ENCODE measurements at places on chromosomes 11 and 22.

DNA sequence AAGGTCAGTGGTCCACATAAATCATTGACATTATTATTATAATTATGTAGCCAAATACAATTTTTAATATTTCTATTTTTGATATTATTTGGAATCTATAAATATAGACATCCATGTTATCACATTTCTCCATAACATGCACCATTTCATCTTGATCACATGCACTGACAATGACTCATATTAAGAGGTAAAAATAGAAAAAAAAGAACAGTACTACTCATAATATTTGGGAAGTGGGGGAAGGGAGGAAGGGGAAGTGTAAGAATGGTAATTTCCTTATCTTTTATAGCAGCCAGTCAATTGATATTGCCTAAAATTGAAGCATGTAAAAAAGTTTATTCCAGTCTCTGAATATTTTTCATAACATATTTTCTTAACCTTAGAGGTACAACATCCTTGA lies 72.3 kb downstream of the ADM start:
- no peak for DNase-seq

DNA sequence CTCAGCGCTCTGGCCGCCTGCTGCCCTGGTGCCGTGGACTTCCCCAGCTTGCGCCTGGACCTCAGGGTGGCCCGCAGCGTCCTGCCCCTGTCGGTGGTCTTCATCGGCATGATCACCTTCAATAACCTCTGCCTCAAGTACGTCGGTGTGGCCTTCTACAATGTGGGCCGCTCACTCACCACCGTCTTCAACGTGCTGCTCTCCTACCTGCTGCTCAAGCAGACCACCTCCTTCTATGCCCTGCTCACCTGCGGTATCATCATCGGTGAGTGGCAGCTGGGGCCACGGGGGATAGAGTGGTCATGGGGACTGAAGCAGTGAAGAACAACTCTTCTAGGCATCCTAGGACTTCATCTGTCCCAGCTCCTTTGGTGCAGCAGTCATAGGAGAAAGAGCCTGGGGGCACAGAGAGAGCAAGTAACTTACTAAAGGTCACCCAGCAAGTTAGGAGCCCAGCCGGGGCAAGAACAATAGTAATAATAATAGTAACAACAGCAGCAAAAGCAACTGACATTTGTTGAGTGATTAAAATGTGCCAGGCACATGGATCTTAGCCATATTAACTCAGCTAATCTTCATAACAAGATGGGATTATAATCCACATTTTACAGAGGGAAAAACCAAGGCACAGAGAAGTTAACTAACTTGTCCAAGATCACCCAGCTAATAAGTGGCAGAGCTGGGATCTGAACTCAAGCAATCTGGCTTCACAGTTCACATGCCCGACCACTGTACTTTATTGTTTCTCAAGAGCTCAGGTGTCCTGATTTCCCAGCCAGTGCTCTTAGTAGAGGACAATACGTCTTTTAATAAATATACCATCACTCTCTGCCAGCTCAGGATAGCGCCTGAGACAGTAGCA lies 1.4 kb downstream of the SLC35C1 start:
- DNase-seq = no peak

DNA sequence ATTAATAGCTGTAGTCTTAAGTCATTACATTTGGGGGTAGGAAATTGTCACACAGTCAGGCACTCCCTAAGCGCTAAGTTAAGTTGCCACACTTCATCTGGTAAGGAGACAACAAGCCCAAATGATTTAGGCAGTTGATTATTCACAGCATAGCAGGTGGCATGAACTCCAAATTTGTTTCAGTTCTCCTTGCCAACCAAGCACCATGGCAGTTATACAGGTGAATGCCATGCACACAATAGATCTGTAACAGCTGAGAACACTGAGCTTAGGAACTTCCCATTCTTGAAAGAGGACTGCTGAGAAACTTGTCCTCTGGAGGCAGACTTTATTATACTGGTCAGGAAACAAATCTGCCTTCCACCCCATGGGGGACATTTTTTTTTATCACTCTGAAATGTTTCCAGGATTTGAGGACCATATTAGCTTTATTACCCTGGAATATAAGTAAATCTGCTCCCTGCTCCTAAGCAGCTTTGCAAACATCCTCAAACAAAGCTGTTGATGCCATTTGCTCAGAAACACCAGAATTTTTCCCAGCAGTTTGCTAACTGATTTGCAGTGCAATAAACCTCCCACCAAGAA lies 5.1 kb upstream of the INTS4 start:
- no peak for DNase-seq

DNA sequence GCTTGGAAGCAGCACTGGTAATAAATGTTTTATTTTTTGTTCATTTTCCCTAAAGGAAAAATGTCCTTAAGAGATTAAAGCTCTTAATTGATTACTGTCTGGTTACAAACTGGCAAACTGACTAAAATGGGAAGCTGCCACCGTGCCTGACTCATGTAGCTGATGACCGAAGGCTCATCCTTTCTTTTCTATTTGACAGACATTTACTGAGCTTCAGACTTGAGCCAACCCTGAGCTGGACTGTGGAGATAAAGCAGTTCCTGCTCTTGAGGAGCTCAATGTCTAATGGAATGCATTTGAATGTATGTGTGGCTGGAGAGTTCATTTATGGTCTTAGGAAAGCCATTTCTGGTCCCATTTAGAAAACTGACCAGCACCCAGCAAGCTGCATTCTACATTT lies 91.3 kb downstream of the RNF169 start:
- DNase-seq = no peak

DNA sequence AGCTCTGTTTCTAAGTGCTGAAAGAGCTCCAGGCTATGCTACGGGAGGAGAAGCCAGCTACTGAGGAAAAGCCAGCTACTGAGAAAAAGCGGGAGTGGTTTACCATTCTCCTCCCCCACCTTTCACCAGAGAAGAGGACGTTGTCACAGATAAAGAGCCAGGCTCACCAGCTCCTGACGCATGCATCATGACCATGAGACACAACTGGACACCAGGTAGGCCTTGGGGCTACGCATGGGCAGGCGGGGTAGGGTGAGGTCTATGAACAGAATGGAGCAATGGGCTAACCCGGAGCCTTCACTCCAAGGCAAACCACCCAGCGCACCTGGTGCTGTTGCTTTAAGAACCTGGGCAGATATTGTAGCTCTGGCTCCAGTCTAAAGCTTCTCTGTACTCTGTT lies 1.1 kb downstream of the IL18BP start:
- no peak for DNase-seq

DNA sequence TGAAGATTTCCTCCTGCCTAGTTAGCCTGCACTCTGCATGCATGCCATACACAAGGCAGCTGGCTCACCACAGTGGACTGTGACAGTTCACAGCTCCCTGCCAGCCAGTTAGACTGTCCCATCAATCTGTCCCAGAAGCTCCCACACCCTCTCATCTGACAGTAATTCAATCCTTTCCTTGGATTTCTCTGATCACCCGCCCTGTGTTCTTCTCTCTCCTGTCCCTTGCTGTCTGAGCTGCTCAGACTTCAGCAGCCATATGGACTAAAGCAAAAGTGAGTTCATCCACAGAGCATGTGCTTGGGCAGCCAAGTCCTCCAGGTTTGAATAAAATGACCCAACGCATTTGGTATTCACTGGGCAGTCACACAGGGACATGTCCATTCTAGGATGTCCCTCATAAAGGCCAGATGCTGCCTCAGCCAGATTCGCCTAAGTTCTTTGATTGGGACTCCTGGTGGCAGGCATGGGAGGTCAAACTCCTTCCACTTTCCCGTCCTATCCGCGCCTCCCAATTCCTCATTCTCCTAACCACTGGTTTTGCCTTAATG lies 54.5 kb upstream of the ZBTB44 start:
- DNase-seq = no peak

GRCh38 chr22:40030758-40031095 lies 36.0 kb downstream of the FAM83F start:
- no peak for DNase-seq

DNA sequence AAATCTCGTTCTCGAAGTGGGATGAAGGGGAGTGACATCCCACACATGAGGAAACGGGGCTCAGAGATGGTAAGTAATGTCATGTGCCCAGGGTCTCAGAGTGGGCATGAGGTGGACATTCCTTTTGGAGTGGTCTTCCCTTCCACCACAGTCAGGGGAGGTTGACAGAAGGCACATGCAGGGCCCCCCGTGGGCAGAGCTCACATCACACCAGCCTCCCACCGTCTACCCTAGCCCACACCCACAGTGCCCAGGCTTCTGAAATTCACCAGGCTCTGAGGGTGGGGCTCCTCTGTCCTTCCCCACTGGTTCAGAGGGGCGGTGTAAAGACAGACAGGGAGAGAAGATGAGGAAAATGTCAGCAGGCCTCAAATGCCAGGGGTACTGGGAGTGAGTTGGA lies 41.1 kb upstream of the TIMP3 start:
- no peak for DNase-seq
